ENCODE measurements at places on chromosomes 12 and 14. TPM values are rescaled to one million over a fixed set of nuclear protein-coding genes. Genes with fewer than 3 reads are reported as not detected.

KCNC2 gene
- total RNA-seq = 0.05 TPM

LRIG3 gene
- total RNA-seq = 24.8 TPM

TAS2R9 gene
- total RNA-seq = not detected

STYK1 gene
- total RNA-seq = 0.33 TPM

LGR5 gene
- 0.42 TPM for total RNA-seq

CAPRIN2 gene
- total RNA-seq = 12.6 TPM

NKX2-1 gene
- not detected for total RNA-seq

NUMB gene
- 15.9 TPM for total RNA-seq

TBX3 gene
- 1.4 TPM for total RNA-seq

C12orf50 gene
- total RNA-seq = 0.09 TPM
